ENCODE measurements at places on chromosomes 7 and 10.

- no peak for DNase-seq
Measured at GRCh38 chr10:72638586-72639440, 12.9 kb upstream of the MICU1 start.

GRCh38 chr10:93357680-93358079, 124.5 kb downstream of the MYOF start:
- peak; percentile 35 for DNase-seq

DNA sequence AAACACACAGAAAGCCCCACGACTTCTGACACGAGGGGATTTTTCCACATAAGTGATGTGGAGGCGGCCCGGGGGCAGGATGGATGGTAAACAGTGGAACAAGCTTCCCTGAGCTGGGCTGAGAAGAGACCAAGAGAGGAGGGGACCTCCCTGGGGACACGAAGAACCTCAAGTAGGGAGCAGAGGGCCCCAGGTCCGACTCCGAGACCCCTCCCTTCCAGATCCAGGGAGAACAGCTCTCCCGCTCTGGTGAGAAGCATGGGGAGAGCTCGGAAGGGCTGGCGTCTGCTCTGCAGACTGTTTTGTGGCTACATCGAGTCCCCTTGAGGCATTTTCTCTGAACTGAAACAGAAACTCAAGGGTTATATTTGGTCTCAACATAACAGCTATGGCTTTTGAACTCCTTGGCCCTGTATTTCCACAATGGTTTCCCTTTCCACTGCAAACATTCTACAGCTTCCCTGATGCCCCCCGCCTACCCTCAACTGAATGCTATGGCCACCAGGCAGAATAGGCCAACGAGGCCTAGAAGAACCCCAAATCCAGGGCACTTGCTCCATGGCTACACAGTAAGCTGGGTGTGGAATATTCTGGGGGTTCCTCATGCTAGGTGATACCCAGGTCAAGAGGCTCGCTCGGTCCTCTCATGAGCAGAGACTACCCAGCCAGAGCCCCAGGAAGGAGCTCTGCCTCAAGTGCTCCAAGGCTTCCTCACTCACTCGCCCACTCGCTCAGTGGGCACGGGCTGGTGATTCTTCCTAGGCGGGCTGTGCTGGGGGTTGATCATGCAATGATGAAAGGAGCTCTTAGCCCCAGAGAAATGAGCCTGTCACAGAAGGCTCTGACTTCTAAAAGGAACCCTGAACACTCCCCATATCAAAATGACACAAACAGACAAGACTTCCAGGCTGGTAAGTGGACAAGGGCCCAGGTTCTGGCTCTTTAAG, 47.5 kb downstream of the FAM53B start:
- no peak for DNase-seq

- no peak for DNase-seq
Measured at GRCh38 chr10:89759531-89759930, 58.1 kb downstream of the KIF20B start.

GRCh38 chr10:12006671-12007070, 35.9 kb downstream of the UPF2 start:
- no peak for DNase-seq

GRCh38 chr7:147858421-147858820, 732.1 kb upstream of the C7orf33 start:
- DNase-seq, result no peak

DNA sequence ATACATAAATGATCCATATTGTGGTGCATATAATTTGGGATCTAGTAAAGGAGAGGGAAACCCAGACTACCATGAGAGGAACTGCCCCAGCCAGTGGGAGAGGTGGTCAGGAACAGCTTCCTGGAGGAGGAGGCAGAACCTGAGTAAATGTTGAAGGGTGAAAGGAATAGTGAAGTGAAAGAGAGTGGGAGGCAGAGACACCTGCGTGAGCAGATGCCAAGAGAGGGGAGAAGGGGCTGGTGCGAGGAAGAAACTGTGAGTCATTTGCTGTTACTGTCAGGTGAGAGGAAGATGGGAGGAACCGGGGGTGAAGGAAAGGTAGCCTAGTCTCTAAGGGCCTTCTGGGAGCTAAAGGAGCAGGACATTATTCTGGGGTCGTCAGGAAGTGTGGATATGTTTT, 294.8 kb downstream of the GRID1 start:
- DNase-seq, result no peak

DNA sequence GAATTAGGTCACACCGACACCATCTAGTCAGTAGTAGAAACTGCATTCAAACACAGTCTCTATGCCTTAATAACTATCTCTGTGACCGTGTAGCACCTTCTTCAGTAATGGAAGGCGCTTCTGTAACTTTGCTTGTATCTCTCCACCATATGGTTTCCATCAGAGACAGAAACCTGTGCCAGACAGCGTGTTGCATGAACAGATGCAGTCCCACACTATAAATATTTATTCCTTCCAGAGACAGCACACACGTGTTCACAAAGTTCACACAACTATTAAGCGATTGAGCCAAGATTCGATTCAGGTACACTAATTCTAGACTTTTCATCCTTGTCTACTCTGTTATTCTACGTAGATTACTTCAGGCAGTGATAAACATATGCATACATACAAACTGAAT, 873.9 kb upstream of the MBL2 start:
- no peak for DNase-seq

DNA sequence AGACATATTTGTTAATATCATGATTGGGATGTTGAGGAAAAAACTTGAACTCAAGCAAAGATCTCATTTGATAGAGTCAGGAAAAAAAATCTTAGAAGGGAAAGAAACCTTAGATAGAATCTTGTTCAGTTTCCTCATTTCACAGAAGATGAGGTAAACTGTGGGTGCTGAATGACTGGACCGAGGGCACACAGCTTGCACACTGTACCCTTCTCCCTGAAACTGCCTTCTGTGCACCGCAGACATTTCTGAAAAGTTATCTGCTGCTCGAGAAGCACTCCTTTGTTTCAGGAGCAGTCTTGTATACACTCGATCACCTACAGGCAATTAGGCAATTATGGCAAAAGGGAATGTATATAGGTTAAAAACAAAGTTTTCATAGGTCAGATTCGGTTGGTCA, 167.4 kb downstream of the SKAP2 start:
- DNase-seq, result no peak

DNA sequence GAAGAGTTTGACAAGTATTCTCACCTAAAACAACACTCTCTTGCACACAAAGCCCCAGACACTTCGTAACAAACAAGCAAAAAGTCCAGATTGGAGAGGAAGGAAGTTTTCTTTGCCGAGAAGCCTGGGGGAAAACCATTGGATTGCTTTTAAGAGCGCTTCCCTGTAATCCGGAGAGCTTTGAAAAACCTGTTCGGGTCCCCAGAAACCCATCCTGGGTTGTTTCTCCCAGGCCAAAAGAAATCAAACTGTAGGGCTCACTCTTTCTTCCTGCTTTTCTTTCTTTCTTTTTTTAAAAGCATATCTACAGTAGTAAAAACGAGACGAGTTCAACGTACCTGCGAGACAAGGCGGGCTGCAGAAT, 655 bp downstream of the SP8 start:
- peak; percentile 67 for DNase-seq

- DNase-seq, result no peak
Measured at GRCh38 chr7:5344342-5344741, 61.6 kb downstream of the SLC29A4 start.

- DNase-seq, result no peak
Measured at GRCh38 chr7:28348636-28349035, 63.7 kb upstream of the CREB5 start.

DNA sequence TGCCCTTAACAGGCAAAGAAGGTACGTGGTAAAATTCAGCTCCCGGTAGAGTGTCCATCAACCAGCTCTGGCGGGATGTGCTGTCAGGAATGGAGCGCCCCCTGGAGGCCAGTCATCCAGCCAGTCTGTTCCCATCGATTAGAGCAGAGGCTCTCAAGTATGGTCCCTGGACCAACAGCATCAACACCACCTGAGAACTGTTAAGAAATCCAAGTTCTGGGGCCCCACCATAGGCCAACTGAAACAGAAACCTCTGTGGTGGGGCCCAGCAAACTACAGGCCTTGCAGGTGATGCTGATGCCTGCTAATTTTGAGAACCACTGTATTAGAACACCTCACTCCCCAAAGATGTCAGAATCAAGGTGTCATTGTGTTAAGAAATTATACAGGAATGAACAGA, 109.2 kb downstream of the DPY19L1 start:
- DNase-seq, result no peak

GRCh38 chr10:51405580-51406351, 293.6 kb downstream of the CSTF2T start:
- DNase-seq, result no peak

- no peak for DNase-seq
Measured at GRCh38 chr10:35440016-35440415, 103.7 kb downstream of the CCNY start.

DNA sequence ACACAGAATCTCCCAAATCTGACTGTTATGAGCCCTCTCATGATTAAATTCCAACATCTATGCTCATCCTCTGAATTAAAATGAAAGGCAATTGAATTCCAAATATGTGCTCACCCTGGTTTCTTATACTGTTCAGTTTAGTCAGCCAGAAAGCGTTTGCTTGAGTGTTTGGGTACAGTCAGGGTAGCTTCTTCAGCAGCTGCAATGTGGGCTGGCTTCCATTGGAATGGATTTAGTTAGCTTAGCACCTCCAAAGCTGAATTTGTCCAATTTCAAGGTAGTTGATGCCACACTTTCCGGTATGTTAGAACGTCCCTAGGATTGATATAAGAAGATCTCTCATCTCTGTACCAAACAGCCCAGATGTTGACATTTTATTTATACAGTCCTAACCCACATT, 9.3 kb downstream of the KLHL7 start:
- no peak for DNase-seq

- DNase-seq, result no peak
Measured at GRCh38 chr7:4074994-4075393, 607.1 kb upstream of the FOXK1 start.

GRCh38 chr7:6271060-6271658, 1.3 kb downstream of the CYTH3 start:
- peak; percentile 33 for DNase-seq

DNA sequence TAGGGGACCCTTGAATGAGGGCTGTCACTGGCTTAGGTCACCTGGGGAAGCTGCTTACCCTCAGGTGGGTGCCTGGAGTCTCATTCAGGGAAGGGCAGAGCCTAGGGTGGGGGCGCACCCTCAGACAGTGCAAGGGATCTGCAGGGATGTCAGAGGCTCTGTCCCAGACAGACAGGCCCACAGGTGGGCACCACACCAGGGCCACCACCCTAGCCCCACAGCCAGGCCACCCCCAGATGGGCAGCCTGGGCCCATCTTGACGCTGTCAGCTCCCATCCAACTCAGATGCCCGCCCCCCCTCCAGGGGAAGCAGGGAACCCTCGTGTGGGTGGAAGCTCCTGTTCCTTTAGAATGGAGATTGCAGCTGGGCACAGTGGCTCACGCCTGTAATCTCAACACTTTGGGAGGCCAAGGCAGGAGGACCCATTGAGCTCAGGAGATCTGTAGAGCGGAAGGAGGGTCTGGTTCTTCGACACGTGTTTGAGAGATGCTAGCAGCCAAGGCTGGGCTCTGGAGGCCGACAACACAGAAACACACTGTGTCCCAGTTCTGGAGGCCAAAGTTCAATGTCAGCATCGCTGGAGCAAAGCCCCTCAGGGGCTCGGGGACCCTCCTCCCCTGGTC, 58.5 kb upstream of the DNAJB6 start:
- no peak for DNase-seq
